ENCODE measurements at places on chromosomes 2 and 18.

GRCh38 chr2:222433332-222434173 lies 9.2 kb downstream of the SGPP2 start:
- no peak for DNase-seq

- DNase-seq: no peak
These were observed 72.8 kb downstream of the PTH2R start for GRCh38 chr2:208479342-208479741.

GRCh38 chr2:143877876-143878530 lies 641.9 kb downstream of the ZEB2 start:
- no peak for DNase-seq

GRCh38 chr2:88011011-88011410 lies 5.3 kb downstream of the RNU2-63P start:
- DNase-seq: no peak

DNA sequence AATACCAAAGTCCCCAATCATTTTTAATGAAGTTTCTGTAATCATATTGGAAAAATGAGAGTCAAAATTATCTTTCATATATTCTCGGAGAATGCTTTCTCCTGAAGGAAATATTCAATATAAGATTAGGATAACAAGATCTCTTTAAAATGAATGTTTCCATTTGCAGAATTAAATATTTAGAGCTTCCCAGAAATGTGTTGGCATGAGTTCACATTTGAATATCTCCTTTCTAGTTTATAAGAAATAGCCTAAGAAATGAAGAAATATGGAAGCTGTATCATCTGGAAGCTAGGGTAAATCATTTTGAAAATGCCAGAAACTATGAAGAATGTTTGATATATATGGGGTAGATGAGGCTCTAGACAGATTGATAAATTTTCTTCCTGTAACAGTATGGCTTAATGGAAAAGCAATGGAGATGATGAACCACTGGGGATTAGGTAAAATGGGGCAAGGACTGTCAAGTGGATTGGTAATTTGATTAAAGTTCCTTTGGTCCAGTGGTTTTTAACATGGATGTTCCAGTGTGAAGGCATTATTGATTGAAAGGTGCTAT lies 184.6 kb upstream of the ZNF804A start:
- DNase-seq: no peak

- DNase-seq: no peak
These were observed 88.7 kb upstream of the TXNDC2 start for GRCh38 chr18:9796935-9797549.

GRCh38 chr2:25066455-25066854 lies 24.6 kb downstream of the EFR3B start:
- DNase-seq: no peak

- no peak for DNase-seq
These were observed 17.9 kb upstream of the ID2 start for GRCh38 chr2:8663997-8664396.

All from stimulated activated CD4-positive, alpha-beta T cell treated with anti-CD3 and anti-CD28 coated beads, TNF-alpha, amount 100 ng/mL, for 48 hours (primary cell).